ENCODE measurements at places on chromosomes 2 and 18. TPM values are rescaled to one million over a fixed set of nuclear protein-coding genes. Genes with fewer than 3 reads are reported as not detected.

Gene CYP26B1
- 6.8 TPM for total RNA-seq

Gene C2orf66
- total RNA-seq, result not detected

Gene SP100
- 257 TPM for total RNA-seq

Gene SLC35G4
- not detected for total RNA-seq

DNA sequence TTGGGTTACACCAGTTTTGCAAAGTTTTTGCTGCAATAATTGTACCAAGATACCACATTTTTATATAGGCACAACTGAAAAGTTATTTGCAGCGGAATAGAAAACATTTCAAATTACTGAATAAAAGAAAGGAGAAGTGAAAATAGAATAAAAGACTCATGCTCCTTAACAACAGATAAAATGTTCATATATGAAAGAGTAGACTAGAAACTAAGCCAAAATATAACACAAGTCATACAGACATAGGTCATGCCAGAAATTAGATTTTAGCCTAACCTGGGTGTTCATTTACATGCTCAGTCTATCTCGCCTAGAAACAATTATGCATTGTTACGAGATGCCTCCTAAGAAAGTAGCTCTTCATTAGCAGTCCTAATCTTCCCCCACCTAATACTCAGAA lies 16.4 kb upstream of the MAP3K20 start:
- DNase-seq, result no peak

DNA sequence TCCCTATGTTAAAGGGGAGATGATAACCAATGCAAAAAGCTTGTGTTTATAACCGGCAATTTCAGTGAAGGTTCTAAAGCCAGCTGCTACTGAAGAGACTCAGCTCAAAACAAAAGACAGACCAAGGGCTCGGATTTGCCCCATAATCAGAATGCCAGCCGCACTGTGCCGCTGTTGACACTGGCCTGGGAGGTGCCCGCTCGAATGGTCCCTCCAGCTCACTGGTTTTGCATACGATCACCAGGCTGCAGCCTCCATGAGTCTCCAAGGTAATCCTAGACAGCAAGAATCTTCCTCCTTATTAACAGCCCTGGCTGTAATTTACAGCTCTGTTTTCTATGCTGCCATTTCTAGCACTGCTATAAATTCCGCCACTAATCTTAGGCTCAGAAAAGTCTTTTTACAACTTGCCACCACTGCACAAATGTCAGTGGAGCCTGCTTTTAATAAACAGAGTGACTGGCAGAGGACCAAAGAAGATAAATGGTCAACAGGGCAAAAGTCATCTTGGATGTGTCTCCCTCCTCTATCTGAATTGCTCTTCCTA lies 155.7 kb upstream of the SH3BP4 start:
- DNase-seq, result peak; percentile 10

- DNase-seq, result peak; percentile 37
These were observed 94.4 kb downstream of the CRIM1 start for GRCh38 chr2:36449943-36450392.

DNA sequence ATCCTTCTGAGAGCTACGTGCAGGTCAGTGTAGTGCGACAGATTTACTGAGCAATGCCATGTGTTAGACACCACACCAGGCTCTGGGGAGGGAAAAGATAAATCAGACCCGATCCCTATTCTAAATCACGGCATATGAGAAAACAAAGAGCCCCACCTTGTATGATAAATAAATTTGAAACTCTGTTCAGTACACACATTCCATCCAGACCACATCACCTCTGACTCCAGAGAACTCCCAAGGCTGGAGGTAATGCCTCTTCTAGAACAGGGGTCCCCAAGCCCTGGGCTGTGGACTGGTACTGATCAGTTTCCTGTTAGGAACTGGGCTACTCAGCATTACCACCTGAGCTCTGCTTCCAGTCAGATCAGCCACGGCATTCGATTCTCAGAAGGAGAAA lies 77.3 kb downstream of the QPCT start:
- no peak for DNase-seq

DNA sequence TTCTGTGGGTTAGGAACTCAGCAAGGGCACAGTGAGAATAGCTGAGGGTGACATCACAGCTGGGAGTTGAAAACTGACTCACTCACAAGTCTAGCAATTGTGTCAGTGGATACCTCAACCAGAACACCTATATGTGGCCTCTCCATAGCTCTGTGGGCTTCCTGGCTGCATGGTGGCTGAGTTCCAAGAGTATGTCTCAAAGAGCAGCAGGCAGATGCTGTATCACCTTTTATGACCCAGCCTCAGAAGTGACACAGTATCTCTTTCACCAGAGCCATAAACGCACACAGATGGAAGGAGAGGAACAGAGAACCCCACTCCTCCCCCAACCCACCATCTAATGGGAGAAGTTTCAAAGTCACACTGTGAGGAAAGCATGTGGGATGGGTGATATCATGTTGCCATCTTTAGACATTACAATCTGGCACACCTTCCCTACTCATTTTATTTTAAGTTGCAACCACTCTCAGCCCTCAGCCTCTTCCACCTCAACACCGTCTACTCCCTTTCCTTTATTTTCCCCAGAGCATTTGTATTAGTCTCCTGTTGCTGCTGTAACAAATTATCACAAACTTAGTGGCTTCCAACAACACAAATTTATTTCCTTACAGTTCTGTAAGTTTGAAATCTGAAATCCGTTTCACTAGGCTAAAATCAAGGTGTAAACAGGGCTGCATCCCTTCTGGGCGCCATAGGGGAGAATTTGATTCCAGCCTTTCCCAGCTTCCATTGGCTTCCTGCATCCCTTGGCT lies 134.6 kb upstream of the SPATS2L start:
- DNase-seq, result peak; percentile 64

GRCh38 chr2:196365145-196365544 lies 193.8 kb upstream of the STK17B start:
- DNase-seq, result no peak

DNA sequence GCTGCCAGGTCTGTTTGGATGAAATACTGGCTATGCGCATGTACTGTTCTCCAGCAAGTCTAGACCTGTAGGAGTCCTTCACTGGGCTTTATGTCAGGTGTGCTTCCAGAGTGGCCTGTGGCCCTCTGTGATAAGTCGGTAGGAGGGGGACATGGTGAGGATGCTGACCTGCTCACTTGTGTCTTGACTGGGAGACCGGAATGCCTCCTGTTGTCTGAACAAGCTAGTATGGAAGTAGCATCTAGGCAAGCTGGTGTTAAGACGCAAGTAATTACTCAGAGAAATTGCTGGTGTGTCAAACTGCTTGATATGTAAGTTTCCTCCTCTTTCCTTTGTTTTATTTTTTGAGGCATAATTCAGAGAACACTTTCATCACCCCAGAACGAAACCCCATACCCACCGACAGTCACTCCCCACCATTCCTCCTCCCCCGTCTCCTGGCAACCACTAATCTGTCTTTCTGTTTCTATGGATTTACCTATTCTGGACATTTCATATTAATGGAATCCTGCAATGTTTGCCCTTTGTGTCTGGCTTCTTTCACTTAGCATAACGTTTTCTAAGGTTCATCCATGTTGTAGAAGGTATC lies 76.4 kb downstream of the TMEM247 start:
- no peak for DNase-seq

DNA sequence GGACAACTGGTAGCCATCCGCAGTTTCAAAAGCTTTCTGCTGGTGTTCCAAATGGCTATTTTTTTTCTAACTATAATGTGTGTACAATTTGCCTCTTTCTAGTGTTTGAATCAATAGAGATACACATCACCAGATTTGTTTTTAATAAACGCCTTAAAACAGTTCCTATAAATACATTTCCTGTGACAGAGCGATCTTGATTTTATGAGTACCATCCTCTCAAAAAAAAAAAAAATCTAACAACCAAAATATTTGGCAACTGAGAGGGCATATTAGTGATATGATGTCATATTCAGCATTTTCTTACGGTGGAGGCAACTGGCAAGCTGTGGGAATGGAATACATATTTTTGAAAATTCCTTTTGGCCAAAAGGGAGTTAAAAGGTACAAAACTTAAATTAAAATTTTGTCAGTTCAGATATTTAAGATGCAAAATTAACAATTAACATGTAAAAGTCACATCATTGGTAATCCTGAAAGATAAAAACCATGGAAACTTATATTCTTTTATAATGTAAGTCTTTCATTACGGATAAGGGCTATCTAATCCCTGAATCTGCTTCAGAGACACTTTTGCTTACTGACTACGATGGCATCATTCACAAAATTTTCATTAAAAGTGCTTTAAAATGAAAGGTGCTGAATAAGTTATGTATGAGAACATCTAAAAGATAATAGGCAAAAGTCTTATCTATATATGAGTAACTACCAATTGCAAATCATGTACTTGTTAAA lies 268.4 kb downstream of the TCF4 start:
- DNase-seq, result peak; percentile 54

DNA sequence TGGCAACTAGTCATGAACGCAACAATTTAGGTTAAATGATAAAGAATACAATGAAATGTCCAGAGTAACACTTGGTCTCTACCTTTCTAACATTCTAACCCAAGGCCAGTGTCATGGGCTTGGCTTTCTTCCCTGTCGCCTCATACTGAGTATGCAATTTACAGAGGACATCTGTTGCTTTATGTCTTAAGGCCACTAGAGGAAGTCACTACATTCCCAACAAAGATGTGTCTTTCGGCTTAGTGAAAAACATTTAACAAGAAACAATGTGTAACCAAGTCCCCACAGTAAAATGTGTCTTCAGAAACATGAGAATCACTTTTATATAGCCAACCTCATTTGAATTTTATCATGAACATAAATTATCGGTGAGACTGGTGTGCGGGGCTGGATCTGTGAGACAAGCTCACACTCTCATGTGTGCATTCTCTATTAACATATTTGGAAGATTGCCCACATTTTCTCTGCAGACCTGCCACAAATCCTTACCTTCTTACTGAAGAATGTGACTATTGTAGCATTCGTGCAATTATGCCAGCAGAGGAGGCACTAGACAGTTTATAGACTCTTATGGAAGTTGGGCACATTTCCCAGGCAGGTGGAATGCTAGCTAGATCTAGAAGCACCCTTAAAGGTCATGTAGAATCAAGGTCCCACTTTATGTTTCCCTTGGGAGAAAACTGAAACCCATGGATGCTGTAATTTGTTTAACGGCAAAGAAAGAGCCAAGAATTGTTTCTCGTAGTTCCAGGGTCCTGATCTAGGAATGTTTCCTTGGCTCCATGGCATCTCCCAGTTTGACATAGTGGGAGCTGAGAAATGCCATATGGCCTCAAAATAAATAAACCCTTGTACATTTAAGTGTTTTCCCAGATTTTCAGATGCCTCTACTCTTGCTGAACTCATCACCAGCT lies 101.8 kb downstream of the CD226 start:
- peak; percentile 35 for DNase-seq

DNA sequence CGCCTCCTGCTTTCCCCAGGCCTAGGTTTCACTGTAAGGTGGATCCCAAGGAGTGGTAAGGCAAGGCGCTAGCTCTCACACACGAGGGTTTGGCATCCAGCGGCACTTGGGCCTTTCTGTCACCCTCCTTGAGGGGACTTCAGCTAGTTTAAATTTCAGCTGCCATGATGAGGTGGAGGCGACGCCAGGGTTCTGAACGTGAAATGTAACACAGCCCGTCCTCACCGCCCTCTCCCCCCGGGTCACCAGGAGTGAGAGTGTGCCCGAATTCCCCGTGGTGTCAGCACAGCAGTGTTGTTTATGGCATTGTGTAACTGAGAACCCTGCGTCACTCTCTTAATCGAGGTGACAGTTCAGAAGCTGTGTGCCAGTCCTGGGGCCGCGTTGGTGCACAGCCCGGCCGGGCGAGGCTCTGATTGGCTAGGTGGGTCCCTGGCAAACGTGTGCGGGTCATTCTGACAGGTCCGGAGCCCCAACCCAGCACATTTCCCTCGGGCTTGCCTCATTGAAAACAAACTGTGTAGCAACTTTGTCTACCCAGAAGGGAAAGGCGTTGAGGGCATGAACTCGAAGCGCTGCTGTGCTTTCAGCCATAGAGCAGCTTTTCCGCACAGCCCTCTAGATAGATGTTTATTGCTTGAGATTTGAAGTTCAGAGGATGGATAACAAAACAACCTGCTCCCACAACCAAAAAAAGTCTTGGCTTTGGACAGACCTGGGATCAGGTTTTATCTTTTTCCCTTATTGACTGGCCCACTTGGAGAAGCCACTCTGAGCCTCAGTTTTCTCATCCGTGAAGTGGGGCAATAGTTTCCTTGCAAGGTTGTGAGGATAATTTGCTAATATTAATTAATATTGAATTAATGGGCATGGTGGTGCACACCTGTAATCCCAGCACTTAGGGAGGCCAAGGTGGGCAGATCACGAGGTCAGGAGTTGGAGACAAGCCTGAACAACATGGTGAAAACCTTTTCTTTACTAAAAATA lies 4.9 kb downstream of the CIDEA start:
- DNase-seq, result no peak

DNA sequence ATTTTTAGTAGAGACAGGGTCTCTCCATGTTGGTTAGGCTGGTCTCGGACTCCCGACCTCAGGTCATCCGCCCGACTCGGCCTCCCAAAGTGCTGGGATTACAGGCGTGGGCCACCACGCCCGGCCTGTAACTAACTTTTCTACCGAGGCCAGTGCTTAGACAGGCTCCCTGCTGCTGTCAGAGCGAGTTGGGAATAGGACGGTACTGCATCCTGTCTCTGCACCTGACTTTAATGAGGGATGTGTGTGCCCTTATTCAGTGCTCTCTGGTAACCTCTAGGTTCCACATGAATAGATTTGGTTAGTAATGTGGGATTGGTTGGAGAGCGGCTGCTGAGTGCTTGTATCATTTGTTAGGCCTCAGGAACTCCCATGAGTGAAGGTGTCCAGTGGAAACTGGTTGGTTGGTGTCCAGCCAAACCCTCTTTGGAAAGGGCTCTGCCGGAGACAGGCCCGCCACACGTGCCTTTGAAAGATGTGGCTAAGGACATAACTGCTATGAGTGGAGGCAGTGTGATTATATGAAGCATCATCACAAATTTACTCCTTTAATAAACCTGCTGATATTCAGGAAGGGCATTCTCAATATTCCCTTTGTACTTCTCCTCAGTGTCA lies 36.6 kb downstream of the MYOM1 start:
- no peak for DNase-seq

- no peak for DNase-seq
These were observed 147.6 kb upstream of the COPS8 start for GRCh38 chr2:236938126-236938525.

Measured in M059J (cell line).